Activated T-helper 1 cell treated with anti-CD3 and anti-CD28 coated beads, Interleukin-2, amount 50 U/mL, for 16 hours (primary cell): ENCODE measurements at places on chromosomes 5 and 9.

- DNase-seq: no peak
Observed at GRCh38 chr9:37290940-37291485, 131.5 kb upstream of the GRHPR start.

- DNase-seq: no peak
Observed at GRCh38 chr5:6814816-6815215, 101.6 kb downstream of the TENT4A start.

DNA sequence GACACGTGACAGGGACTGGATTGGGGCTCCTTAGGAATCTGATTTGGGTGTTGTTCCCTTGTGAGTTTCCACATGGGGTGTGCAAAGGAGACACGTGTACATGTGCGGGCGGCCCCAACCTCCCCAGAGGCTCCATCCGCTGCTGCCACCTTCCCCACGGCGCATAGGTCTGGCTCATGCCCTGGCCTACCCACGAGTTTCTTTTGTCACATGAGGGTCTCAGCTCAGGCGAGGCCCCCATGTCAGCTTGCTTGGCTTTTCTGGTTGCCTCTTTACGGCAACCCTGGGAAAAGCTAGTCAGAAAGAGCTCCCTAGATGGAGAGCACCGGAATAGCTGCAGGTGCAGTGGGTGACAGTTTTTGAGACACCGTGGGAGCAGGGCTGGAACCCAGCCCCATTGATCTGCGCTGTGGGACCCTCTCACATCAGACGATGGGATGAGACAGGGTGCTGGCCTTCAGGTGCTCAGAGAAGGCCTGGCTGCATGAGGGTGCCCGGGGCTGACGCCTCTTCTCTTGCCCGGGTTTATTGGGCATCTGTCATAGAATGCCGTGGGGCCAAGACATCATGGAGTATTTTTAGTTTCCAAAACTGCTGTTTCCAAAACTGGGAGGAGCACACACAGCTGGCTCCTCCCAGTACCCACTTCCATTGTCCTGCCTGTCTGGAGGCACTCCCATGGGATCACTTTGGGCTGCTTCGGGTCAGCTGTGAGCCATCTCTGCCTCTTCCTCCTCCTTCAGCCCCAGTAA lies 107.8 kb downstream of the WNK2 start:
- DNase-seq: no peak

DNA sequence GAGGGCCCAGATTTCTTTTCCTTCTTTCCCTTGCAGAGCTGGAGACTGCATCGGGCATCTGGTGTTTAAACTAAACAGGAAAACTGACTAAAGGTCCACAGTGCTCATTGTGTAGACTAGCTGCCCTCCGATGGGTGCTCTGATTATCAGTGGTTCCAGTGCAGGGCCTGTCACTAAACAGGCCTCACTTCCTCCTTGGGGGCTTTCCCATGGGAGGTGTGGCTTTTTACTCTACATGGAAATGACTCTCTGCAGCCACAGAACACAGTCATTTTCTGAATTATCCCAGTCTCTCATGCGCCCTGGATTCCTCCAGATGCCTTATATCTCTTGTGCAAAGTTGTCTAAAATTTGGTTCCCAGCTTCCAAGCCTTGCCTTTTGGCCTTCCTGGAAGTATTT lies 199.2 kb downstream of the TRIO start:
- no peak for DNase-seq

- no peak for DNase-seq
Observed at GRCh38 chr5:135150767-135151166, 116.7 kb upstream of the PITX1 start.

DNA sequence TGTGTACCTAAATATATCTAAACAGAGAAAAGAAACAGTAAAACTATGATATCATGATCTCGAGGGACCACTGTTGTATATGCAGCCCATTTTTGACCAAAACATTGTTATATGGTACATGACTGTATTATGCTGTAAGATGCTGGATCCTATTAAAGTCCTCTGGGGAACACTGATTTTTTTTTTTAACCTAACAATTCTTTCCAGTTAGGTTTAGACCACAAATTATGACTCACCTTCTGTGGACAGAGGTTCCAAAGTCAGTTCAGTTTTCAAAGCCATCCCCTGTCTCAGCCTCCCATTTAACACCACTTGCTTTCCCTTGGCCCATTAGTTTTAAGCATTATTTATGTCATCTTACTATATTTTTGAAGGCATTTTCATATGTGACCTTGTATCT lies 27.1 kb downstream of the TRMO start:
- DNase-seq: no peak

- no peak for DNase-seq
Observed at GRCh38 chr5:109656829-109657228, 32.9 kb upstream of the MAN2A1 start.

GRCh38 chr9:99814359-99814758 lies 7.3 kb upstream of the NR4A3 start:
- no peak for DNase-seq

GRCh38 chr5:97534166-97534565 lies 351.1 kb upstream of the RIOK2 start:
- DNase-seq: no peak

GRCh38 chr9:122276096-122276495 lies 11.4 kb downstream of the MRRF start:
- no peak for DNase-seq

DNA sequence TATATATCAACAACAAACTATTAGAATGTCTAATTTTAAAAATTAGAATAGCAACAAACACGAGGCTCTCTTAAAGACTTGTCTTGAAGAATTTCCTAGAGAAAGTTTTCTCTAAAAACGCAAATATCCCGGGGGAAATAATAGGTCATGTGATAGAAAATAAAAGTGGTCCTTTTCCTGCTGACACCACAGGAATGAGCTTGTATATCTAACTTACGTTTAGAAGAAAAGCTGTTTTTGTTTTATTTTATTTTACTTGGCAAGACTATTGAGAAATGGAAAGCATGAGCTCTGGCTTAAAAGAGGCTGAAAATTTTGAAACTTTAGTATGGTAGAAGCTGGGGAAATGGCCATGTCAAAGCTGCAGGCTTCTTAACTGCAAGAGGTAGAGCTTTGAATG lies 465.0 kb downstream of the AGTPBP1 start:
- DNase-seq: no peak

DNA sequence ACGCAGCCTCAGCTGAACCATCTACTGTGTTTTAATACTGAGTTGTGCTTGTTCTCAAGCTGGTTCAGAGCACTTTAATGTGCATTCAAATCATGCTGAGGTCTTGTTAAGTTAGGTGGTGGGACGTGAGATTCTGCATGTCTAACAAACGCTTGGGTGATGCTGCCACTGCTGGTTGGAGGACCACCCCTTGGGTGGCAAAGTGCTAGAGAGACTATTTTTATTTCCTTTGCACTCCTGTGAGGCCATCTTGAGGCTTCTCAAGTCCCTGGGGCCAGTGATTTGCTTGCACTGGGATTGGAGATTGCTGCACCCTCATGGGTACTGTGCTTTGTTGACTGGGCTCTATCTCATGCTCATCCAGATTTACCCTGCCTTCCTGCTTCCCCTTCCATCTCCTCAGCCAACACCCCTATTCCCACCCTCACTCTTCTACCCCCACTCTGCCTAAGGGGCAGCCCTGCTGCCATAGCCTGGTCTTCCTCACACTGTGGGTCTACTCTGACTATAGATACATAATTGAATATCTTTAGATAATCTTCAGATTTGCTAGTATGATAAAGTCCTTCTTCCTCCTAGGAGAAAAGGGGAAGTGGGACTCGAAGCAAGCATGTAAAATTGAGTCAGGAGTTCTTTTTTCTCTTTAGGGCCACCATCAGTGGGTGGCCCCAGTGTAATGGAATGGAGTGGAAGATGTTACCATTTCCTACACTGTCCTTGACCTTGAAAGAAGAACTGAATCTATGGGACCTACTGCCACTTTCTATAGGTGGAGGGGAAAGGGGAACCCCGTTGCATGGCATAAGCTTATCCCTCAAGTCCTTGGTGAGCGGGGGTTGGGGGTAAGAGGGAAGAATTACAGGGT lies 45.1 kb upstream of the SUB1 start:
- no peak for DNase-seq

DNA sequence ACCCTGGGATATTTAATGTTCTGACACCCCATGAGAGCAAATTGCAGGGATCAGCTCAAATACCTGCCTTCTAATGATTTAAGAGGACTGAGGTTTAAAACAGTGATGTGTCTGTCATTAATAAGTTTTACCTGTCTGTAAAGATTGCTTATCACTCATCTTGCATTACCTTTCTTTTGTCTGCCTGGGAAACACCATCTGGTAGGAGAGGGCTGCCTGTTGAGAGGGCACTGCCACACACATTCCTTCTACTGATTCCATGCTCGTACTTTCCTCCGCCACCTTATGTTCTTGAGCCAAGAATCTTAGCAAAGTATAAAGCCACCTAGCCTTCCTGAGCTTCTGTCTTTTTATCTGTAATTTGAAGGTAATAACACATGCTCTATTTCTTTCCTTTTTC lies 118.6 kb downstream of the KCTD16 start:
- no peak for DNase-seq

DNA sequence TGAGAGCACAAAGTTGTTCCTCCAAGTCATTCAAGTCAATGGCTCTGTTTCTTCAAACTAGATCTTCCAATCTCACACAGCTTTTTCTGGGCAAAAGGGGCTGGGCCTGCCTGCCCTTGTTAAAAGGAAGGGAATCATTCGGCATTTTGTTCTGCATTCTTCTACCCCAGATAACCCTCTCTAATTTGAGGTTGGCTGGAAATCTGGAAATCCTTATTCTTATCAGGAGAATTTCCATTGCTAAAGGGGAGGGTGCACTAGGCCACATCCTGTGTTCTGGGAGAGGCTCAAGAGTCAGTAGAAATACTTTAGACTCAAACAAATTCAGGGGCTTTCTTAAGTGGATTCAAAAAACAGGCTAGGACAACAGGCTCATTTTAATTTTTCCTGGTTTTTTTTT lies 384.7 kb upstream of the ZNF462 start:
- DNase-seq: no peak

- no peak for DNase-seq
Observed at GRCh38 chr9:68778635-68779034, 73.6 kb downstream of the PIP5K1B start.

DNA sequence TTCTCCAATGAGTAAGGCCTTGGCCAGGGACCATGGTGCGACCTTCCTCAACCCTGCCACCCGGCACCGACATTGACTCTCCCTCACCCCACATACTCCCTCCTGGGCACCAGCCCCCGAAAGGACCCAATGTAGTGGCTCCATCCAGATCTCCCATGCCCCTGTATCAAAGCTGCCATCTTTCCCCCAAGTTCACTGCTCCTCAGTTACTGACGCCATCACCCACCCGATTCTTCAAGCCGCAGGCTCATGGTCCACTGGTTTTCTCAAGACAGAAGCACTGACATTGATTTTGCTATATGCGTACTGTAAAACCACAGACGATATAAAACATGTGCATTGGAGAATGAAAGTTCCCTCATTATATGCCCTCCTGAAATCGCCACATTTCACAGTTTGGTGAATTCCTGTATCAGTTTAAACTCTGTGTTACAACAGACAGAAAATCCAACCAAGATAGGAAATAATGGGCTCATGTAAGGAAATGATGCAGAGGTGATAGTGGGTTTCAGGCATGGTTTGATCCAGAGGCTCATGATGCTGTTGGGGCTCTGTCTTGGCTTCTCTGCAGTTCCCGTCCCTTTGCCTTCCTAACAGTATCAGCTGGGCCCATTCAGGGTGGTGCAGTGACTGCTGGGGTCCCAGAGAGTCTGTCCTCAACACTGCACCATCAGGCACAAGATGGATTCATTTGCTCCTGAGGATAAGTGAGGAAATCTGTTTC lies 207.3 kb upstream of the IER5L start:
- no peak for DNase-seq

GRCh38 chr9:68777070-68777763 lies 72.2 kb downstream of the PIP5K1B start:
- no peak for DNase-seq

GRCh38 chr5:60184606-60185005 lies 291.1 kb upstream of the PDE4D start:
- no peak for DNase-seq

- no peak for DNase-seq
Observed at GRCh38 chr5:113804943-113805342, 291.4 kb downstream of the YTHDC2 start.

DNA sequence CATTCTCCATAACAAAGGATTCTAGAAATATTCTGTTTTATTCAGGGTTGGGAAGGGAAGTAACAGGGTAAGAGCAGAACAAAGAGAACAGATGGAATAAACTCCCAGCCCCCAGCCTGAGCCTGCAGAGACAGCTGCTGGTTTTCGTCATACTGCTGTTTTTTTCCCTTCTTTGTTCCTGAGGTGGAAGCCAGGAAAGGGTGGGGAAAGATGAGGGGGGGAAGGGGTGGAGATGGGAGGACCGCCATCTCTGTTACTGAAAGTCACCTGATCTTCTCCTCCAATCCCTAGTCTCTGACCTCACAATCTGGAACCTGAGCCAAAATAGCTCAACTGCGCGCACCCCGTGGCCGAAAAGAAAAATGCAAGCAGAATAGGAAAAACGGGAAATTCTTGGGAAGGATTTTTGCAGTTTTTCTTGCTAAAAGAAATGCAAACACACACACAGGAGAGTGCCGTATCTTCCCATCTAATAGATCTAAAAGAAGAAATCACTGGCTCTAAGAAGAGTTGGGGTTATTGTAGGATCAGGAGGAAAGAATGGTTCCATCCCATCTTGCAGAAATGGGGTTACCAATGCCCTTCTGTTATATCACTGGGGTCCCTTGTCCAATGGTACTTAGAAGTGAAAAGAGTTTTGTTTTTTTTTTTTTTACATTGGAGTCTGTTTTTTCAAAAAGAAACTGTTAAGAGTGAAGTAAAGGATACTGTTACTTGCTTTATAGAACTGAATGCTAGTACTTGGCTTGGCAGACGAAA lies 57.9 kb downstream of the DIAPH1 start:
- no peak for DNase-seq

GRCh38 chr5:128009403-128009802 lies 74.2 kb upstream of the SLC12A2 start:
- no peak for DNase-seq

DNA sequence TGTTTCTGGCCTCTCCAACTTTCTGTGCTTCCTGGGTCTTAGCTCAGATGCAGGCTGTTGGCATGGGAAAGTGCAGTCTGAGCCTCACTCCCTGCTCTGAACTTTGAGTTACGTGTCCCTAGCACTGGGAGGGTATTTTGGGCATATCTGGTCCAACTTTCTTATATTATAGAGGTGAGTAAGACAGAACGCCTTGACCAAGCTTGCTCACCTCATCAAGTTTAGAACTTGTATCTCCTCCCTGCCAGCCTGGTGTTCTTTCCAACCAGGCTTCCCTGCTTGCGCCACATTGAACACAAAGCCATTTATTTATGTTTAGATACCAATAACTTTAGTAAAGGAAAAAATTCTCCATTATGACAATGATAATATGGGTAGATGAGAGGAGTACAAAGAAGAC lies 33.2 kb downstream of the TNC start:
- no peak for DNase-seq

- DNase-seq: no peak
Observed at GRCh38 chr5:111668477-111669414, 88.2 kb downstream of the NREP start.

- no peak for DNase-seq
Observed at GRCh38 chr9:101307051-101307450, 77.8 kb downstream of the BAAT start.

- no peak for DNase-seq
Observed at GRCh38 chr5:119022017-119022745, 33.8 kb upstream of the DTWD2 start.

- no peak for DNase-seq
Observed at GRCh38 chr5:98268162-98268860, 505.2 kb upstream of the RGMB start.

GRCh38 chr5:172890659-172891058 lies 56.6 kb downstream of the ERGIC1 start:
- no peak for DNase-seq

- no peak for DNase-seq
Observed at GRCh38 chr9:100030548-100030947, 68.3 kb downstream of the ERP44 start.
